ENCODE measurements at places on chromosomes 11 and 22.

- no peak for DNase-seq
These were observed 2.4 kb downstream of the RASGRP2 start for GRCh38 chr11:64741375-64742086.

GRCh38 chr11:17165247-17165890, 42.4 kb downstream of the PIK3C2A start:
- no peak for DNase-seq

- no peak for DNase-seq
These were observed 81.7 kb downstream of the C11orf91 start for GRCh38 chr11:33618956-33619355.

DNA sequence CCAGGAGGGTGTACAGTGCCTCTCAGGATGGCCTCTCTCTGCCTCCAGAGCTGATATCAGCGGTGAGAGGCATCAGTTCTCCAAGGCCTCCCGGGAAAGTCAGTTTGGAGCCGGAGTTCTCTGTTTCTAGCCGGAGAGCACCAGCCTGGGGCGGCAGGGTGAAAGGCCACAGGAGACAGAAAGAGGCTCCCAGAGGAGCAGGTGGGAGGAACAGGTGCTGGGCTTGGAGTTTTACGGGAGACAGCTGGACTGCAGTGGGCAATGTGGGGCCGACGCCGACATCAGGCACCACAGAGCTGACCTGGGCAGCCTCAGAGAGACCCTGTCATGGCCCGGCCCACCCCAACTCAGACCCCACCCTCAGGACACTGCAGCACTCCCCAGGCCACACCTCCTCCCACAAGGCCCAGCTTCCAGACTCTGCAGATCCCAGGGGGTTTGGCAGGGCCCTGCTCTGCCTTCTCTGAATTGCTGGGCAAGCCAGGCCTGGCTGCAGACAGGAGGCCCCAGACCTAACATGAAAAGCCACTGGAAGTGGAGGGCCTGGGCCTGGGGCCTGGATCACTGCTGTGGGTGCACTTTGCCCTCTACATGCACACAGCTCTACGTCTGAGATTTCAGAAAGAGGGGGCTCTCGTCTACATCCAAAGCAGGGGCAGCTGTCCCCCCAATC, 885.6 kb downstream of the BRD1 start:
- DNase-seq: no peak

- peak; percentile 59 for DNase-seq
These were observed 51.8 kb downstream of the OTOG start for GRCh38 chr11:17598700-17599459.

GRCh38 chr22:19885841-19886592, 31.3 kb upstream of the GNB1L start:
- no peak for DNase-seq

- DNase-seq: no peak
These were observed 34.7 kb downstream of the RNF169 start for GRCh38 chr11:74783241-74783871.

DNA sequence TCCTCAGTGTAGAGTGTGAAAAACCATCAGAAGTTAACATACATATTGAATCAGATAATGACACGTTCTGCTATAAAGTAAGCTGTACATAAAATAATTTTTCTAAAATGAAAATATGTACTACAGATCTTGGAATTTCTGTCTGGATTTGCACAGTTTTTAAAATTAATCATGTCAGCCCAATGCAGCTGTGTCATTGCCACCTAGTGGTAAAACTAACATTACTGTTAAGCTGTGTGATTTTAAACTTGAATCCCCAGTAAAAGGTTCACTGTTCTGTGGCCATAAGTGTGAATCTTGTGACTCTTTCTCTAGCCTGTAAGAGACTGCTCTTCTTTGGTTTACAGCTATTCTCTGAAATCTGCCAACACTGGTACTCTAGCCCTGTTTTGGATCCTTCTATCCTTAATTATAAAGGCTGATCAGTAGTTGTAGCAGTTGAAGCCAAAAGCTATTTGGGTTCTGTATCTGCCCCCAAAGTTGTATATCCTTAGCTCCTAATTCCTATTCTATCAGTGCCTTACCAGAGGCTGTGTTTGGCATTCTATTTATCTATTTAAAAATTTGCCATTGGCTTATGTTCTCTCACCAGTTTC, 4.0 kb downstream of the JRKL start:
- DNase-seq: no peak

GRCh38 chr11:18633256-18634139, 644 bp downstream of the SPTY2D1 start:
- no peak for DNase-seq

GRCh38 chr22:21590809-21591641, 23.5 kb downstream of the UBE2L3 start:
- DNase-seq: no peak

DNA sequence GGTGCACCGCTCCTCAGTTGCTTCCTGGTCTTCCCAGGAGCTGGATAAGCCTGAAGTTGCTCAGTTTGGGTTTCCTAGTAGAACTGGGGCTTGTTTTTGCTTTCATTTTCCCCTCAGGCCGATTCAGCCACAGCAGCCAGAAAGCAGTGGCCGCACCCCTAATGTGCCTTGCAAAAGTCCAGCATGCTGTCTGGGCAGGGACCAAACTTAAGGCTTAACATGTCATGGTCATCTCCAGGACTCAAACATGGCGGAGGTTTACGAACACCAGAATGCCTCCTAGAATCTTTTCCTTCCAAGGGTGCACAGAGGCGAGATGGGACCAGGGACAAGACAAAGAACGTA, 2.5 kb downstream of the GNG3 start:
- no peak for DNase-seq

- DNase-seq: no peak
These were observed 39.2 kb upstream of the ARHGAP42 start for GRCh38 chr11:100647861-100648260.

GRCh38 chr22:27108425-27109114, 451.2 kb downstream of the MIAT start:
- DNase-seq: no peak

- DNase-seq: no peak
These were observed 908.6 kb downstream of the NTM start for GRCh38 chr11:132278801-132279574.

DNA sequence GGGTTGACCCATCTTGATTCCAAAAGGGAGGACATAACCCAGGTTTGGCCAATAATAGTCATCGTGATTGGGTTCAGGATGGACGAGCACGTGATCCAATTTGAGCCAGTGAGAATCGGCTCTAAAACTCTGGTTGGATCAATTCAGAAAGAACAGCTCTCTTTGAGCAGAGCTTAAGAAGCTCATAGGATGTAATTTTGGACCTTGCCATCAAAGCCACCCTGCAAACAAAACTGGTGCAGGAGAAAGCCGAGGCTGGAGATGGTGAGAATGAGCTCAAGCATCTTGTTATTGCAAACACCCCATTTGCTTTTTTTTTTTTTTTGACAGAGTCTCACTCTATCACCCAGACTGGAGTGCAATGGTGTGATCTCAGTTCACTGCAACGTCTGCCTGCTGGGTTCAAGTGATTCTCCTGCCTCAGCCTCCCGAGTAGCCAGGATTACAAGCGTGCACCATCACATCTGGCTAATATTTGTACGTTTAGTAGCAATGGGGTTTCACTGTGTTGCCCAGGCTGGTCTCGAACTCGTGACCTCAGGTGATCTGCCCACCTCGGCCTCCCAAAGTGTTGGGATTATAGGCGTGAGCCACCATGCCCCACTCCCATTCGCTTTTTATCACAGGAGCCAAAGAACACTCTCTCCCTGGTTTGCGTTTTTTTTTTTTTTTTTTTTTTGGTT, 13.8 kb upstream of the MIAT start:
- no peak for DNase-seq

DNA sequence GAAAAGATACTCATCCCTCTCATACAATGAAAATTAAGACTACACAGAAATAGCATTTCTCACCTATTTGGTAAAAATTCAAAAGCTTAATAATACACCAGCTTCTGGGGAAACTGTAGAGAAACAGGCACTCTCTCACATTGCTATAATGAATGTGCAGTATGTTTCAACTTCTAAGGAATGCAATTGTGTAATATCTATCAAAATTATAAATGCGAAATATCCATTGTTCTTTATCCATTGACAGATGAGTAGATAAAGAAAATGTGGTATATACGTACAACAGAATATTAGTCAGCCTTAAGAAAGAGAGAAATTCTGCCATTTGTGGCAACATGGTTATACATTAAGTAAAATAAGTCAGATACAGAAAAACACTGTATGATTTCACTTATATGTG, 101.4 kb upstream of the OR9G4 start:
- no peak for DNase-seq

DNA sequence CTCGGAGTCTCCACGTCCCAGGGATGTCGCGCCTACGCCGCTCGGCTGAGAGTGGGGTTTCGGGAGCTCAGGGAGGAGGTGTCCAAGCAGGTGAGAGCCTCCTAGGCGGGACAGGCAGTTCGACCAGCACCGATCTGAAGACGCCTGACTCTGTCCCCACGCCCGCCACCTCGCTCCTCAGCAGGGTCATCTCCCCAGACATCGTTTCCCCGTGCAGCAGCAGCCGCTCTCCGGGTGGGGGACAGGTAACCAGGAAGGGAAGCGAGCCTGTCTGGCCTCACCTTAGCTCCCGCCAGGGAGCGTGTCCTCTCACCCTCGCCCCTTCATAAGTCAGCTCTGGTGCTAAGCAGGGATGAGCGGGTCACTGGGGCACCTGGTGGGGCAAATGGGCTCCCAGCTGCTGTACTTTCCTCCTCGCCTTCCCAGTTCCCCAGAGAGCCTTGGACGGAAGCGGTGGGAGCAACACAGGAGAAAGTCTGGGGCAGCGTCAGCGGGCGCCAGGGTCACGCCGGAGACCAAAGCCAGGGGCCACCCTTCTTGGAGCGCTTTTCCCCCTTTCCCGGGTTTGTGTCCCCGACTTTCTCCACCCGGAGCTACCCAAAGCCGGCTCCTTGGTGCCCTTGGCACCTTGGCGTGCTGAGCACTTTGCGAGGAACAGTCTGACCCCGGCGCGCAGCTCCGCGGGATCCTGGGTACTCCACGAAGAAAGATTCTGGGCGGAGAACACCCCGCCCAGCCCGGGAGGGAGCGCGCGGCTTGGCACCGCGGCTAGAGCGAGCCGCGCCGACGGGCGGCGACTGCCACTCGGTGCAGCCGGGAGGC, 1.6 kb downstream of the SPON1 start:
- no peak for DNase-seq

GRCh38 chr11:104120493-104121137, 43.3 kb downstream of the PDGFD start:
- no peak for DNase-seq

DNA sequence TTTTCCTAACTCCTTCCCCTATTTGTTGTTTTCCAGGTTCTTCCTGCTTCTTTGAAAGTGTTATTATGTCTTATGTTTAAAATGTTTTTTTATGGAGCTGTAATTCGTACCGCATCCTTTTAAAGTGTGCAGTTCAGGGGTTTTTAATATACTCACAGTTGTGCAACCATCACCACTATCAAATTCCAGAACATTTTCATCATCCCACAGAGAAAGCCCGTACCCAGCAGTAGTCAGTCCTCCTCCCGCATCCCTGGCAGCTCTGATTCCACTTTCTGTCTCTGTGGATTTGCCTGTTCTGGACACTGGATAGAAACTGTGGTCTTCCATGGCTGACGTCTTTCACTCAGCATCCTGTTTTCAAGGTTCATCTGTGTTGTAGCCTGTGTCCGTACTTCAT, 73.7 kb downstream of the JAM3 start:
- DNase-seq: no peak

DNA sequence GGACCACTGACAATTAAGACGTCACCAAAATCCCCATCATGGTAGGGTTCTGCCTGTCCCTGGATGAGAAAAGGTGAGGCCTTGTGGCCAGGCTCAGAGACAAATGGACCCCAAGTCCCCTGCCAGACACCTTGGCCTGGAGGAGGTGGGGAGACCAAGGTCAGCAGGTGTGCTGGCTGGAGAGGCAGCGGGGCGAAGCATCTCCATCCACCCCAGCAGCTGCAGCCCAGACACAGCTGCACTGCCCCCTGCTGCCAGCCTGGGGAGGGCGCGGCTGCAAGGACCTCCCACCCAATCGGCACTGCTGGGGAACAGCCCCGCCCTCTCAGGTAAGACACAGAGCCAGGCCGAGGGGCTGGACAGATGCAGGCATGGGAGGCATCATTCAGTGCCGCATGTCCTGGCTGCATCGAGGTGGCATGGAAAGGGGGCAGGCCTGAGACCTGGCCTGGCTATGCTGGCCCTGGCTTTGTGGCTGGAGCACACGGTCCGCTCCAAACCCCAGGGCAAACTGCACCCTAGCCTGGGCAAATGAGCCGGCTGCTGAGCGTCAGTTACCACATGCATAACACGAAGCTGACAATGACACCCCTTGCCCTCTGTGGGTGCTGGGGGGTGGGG, 12.2 kb upstream of the MFNG start:
- peak; percentile 46 for DNase-seq

DNA sequence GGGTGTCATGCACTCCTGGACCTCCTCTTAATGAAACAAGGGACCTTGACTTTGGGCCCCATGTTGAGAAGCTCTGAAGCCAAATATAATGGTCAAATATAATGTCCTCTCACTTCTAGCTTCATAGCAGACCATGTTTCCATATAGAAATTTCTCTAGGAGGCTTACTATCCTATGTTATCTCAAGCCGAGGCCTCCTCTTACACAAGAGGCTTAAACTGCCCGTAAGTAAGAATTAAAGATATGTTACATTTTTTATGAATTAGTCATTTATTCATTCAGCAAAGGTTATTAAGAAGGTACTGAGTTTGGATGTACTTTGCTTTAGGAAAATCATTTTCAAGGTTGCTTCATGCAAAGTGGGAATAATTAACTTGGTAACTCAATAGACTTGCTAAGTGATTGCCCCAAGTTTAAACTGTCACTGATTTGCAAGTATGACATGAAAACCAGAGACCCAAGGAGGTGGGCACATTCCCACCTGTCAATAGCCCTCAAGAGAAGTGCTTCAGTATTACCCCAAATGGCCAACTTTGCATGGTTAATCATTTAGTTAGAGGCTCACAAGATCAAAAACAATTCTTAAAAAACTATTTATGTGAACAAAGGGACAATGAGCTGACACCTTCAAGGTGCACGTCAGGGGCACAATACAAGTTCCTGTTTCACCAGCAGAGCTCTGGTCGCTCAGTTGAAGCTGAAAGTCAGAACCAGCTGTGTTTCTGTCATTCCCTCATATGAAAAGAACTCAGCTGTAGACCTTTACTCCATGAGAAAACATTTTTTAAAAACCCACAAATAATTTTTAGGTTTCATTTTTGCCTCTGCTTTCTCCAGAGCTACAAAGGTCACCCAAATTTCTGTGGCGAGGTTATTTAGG, 20.9 kb downstream of the BDNF start:
- DNase-seq: no peak

- DNase-seq: no peak
These were observed 74.7 kb upstream of the CD44 start for GRCh38 chr11:35064114-35064800.

GRCh38 chr11:106092446-106092845, 15.0 kb downstream of the AASDHPPT start:
- DNase-seq: no peak

GRCh38 chr22:41927813-41928212, 1.2 kb upstream of the TNFRSF13C start:
- no peak for DNase-seq
